ENCODE measurements at places on chromosomes 1 and 21.

DNA sequence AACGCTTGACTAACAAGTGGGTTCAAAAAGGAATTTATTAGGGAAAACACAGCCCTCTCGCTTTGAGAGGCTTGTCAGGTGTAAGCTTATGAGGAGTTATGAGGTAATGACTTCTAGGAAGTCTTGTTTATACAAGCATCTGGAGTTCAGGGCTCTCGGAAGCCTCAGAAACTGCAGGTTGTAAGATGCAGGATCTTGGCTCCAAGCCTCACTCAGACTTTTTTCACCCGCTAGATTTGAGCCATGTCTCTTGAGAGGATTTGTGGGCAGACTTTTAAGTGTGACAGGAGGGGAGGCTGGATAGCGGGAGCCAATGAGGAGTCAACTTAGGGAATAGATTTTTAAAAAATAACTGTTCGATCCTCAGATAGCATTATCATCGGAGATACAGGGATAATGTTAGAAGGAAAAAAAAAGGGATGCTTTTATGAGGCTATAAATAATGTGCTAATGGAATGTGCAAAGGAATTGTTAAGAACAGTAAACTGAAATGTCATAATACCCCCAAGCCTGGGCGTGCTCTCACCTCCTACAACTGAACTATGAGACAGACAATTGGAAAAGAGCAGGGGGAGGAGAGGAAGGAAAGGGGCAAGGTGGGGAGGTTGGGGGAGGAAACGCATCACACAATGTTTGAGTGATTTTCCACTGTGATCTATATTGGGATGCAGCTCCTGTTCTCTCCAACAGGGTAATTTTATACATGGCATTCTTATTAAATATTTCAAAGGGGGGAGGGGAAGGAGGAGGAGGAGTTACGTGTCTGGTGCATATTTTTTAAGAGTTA lies 107.4 kb upstream of the ESRRG start:
- no peaks in the 10 kb centered on the region for H3K4me1 ChIP-seq
- no peaks in the 10 kb centered on the region for H3K36me3 ChIP-seq
- no peaks in the 10 kb centered on the region for H3K27me3 ChIP-seq
- H3K27ac ChIP-seq = no peak overlapping the region
- no peak for DNase-seq

DNA sequence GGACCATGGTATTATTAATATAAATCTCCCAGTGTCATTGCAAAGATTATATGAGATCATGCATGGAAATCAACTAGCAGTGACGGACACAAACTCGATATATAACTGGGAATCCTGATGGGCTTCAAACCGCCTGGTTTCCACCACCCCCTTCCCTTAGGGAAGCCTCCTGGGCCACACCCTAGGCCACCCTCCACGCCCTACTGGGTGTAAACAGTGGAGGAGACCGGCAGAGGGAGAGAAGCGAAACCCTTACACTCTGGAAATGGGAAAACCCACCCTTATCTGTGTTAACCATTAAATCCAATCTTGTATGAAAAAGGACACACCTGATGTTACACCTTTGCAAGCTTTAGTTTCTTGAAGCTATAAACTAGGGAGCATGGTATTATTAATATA lies 595 bp upstream of the ZNHIT6 start:
- no peak overlapping the region for H3K27ac ChIP-seq
- no peak for DNase-seq
- peaks cover 5% of the 10 kb centered on the region for H3K36me3 ChIP-seq
- no peak overlapping the region for H3K4me3 ChIP-seq
- no peaks in the 10 kb centered on the region for H3K27me3 ChIP-seq

DNA sequence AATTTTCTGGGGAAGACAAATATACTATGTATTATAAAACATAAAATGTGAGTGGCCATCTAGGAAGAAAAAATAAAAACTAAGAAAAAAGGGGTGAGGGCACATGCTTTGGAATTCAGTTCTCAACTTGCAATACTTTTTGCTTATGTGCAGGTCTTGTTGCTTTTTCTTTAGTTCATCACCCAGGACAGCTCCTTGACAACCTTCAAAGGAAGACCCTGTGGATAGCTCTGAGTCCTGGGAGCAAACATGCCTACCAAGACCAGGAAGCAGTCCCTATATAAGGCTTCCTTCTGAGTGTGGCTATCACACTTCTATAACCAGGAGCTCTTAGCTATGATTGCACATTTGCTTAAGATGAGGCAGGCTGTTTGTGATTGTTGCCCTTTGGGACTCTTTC lies 78.0 kb downstream of the WDR64 start:
- peaks cover 2% of the 10 kb centered on the region for H3K4me1 ChIP-seq
- peaks cover 18% of the 10 kb centered on the region for H3K27me3 ChIP-seq
- no peak for DNase-seq
- H3K36me3 ChIP-seq = no peaks in the 10 kb centered on the region
- H3K27ac ChIP-seq = no peak overlapping the region

- no peak overlapping the region for H3K4me3 ChIP-seq
- DNase-seq = no peak
- H3K27me3 ChIP-seq = no peaks in the 10 kb centered on the region
- no peak overlapping the region for H3K27ac ChIP-seq
These were observed 137.4 kb downstream of the FGGY start for GRCh38 chr1:59434336-59434735.

- no peaks in the 10 kb centered on the region for H3K36me3 ChIP-seq
- H3K4me3 ChIP-seq = no peak overlapping the region
- H3K27me3 ChIP-seq = peaks cover 20% of the 10 kb centered on the region
- no peak overlapping the region for H3K27ac ChIP-seq
These were observed 160.6 kb upstream of the ATP1B1 start for GRCh38 chr1:168945870-168946269.

GRCh38 chr1:61375082-61375880 lies 292.9 kb downstream of the NFIA start:
- no peak overlapping the region for H3K4me3 ChIP-seq
- DNase-seq = no peak
- no peaks in the 10 kb centered on the region for H3K36me3 ChIP-seq
- H3K4me1 ChIP-seq = no peaks in the 10 kb centered on the region

- no peak for DNase-seq
- peaks cover 58% of the 10 kb centered on the region for H3K27me3 ChIP-seq
- H3K27ac ChIP-seq = no peak within 1 kb of the TSS
- no peak within 1 kb of the TSS for H3K4me3 ChIP-seq
- H3K4me1 ChIP-seq = peaks cover 3% of the 10 kb centered on the region
These were observed at the start of gene MAB21L3 for GRCh38 chr1:116110567-116111523. TSS of gene MAB21L3 (plus strand) at chr1:116111399. CDS start at chr1:116112616, 1,217 bp downstream.

Data from T-helper 17 cell (primary cell).